ENCODE measurements at places on chromosomes 13 and 19.

GRCh38 chr19:49590971-49591730, at the start of gene PRR12:
Gene PRR12, plus strand, starts transcription at chr19:49591182. Its CDS starts 473 bp downstream, at chr19:49591655.
- DNase-seq: peak; percentile 72

DNA sequence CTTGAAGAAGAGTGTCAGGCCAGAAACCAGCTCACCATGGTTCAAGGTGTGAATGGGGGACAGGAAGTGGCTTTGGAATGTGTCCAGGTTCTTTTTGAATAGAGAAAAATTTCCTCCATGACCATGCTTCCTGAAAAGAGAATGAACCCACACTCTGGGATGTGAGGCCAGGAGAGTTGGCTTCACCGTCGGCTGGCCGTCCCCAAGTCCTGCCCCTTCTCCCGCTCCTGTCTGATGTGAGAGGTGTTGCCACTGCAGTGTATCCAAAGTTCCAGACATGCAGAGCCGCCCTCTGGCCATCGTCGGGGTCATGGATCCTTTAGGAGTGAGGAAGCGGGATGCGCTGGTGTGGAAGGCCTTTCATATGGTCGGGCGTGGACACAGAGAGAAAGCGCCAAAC, 101.2 kb downstream of the COL4A2 start:
- DNase-seq: no peak

- DNase-seq: no peak
These were observed 32.9 kb downstream of the FLT3 start for GRCh38 chr13:28067491-28067890.

DNA sequence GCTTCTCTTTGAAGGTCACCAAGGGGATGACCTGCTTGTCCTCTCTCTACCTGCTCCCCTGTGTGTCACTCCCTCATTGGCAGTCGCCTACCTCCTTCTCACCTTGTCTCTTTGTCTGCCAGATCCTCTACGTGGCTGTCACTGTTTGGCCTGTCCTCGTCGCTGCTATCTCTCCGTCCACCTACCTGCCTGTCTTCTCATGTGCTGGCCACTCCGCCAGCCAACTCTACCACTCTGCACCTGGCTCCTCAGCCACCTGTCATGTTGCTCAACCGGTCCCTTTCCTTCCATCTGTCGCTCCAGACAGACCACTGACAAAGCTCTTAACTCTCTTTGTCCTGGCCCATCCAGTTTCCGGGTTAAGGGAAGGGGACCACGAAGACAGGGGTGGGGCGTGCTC, at the start of gene KLK12:
Gene KLK12 (minus strand): TSS at position 299 of the 400 bp plus-strand sequence. CDS start 381 bp downstream, outside the sequence.
- no peak for DNase-seq

All from activated CD4-positive, alpha-beta T cell treated with anti-CD3 and anti-CD28 coated beads, Interleukin-2, amount 50 U/mL, for 48 hours (primary cell).